Effector memory CD4-positive, alpha-beta T cell (primary cell): ENCODE measurements at places on chromosomes 11 and 22.

- no peak overlapping the region for H3K27ac ChIP-seq
- peaks cover 13% of the 10 kb centered on the region for H3K27me3 ChIP-seq
- H3K4me1 ChIP-seq = no peaks in the 10 kb centered on the region
- no peak overlapping the region for H3K4me3 ChIP-seq
- no peak for DNase-seq
Observed at GRCh38 chr11:61749591-61750217, 2.7 kb upstream of the MYRF start.

- H3K4me1 ChIP-seq = no peaks in the 10 kb centered on the region
- DNase-seq = no peak
- no peak overlapping the region for H3K4me3 ChIP-seq
- no peak overlapping the region for H3K27ac ChIP-seq
- H3K36me3 ChIP-seq = no peaks in the 10 kb centered on the region
- H3K27me3 ChIP-seq = no peaks in the 10 kb centered on the region
Observed at GRCh38 chr22:30628491-30628890, 7.1 kb upstream of the SLC35E4 start.

GRCh38 chr11:91241226-91241625 lies 983.4 kb upstream of the FAT3 start:
- no peak for DNase-seq
- no peaks in the 10 kb centered on the region for H3K4me1 ChIP-seq
- H3K27ac ChIP-seq = no peak overlapping the region
- no peaks in the 10 kb centered on the region for H3K36me3 ChIP-seq
- no peak overlapping the region for H3K4me3 ChIP-seq
- no peaks in the 10 kb centered on the region for H3K27me3 ChIP-seq

- H3K27me3 ChIP-seq = no peaks in the 10 kb centered on the region
- H3K36me3 ChIP-seq = no peaks in the 10 kb centered on the region
- H3K27ac ChIP-seq = no peak overlapping the region
- no peak for DNase-seq
- H3K4me3 ChIP-seq = no peak overlapping the region
Observed at GRCh38 chr11:47087801-47088200, 88.9 kb downstream of the ARFGAP2 start.

GRCh38 chr11:19771463-19771862 lies 58.8 kb downstream of the NAV2 start:
- no peaks in the 10 kb centered on the region for H3K4me1 ChIP-seq
- no peak overlapping the region for H3K27ac ChIP-seq
- no peak for DNase-seq
- no peaks in the 10 kb centered on the region for H3K36me3 ChIP-seq
- no peak overlapping the region for H3K4me3 ChIP-seq

- H3K27ac ChIP-seq = no peak overlapping the region
- peaks cover 7% of the 10 kb centered on the region for H3K4me1 ChIP-seq
- H3K4me3 ChIP-seq = no peak overlapping the region
- peaks cover 10% of the 10 kb centered on the region for H3K27me3 ChIP-seq
Observed at GRCh38 chr11:75236062-75236461, 4.5 kb upstream of the TPBGL start.

DNA sequence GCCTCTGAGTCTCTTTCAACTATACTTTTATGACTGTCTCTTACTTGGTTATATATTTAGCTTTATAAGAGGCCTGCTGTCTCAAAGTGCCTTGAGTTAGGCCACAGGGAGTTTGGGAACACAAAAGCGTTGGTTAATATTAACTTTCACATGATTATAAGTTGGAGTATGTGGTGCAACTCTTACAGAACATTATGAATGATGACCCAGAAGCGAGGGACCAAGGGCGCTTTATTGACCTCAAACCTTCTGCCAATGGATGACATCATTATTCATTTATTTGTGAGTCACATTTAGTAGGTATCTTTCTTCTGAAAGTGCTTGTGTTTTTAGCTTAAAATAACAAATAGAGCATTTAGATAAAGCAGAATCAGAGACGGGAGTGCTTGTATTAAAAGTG lies 298.0 kb upstream of the ZC3H12C start:
- H3K27ac ChIP-seq = no peak overlapping the region
- H3K36me3 ChIP-seq = no peaks in the 10 kb centered on the region
- H3K27me3 ChIP-seq = no peaks in the 10 kb centered on the region

DNA sequence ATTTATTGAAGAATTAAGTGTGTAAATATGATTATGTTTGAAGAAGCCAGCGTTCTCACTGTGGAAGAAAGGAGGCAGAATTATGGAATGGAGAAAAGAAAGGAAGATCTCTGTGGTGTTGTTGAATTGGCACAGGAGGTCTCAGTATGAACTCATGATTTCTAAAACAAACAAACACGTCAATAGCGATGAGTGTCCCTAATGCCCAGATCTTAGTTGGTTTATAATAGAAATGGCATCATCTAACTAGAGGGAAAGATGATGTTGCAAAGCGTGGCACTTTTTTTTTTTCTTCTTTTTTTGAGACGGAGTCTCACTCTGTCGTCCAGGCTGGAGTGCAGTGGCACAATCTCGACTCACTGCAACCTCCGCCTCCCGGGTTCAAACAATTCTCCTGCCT lies 39.2 kb upstream of the SLN start:
- no peaks in the 10 kb centered on the region for H3K4me1 ChIP-seq
- H3K27ac ChIP-seq = no peak overlapping the region
- no peak overlapping the region for H3K4me3 ChIP-seq
- H3K36me3 ChIP-seq = no peaks in the 10 kb centered on the region

GRCh38 chr22:39893526-39893925 lies at the start of gene ENTHD1:
TSS of gene ENTHD1 (minus strand) at chr22:39893760. CDS start at chr22:39887748, 6,012 bp downstream.
- H3K4me1 ChIP-seq = no peaks in the 10 kb centered on the region
- H3K27me3 ChIP-seq = no peaks in the 10 kb centered on the region
- H3K36me3 ChIP-seq = no peaks in the 10 kb centered on the region

- no peak overlapping the region for H3K27ac ChIP-seq
- H3K4me3 ChIP-seq = no peak overlapping the region
- no peaks in the 10 kb centered on the region for H3K4me1 ChIP-seq
- H3K27me3 ChIP-seq = no peaks in the 10 kb centered on the region
Observed at GRCh38 chr11:27740362-27741013, 40.2 kb upstream of the BDNF start.

GRCh38 chr11:28616160-28616965 lies 508.2 kb downstream of the METTL15 start:
- H3K27ac ChIP-seq = no peak overlapping the region
- no peak for DNase-seq
- H3K4me1 ChIP-seq = no peaks in the 10 kb centered on the region
- H3K4me3 ChIP-seq = no peak overlapping the region
- no peaks in the 10 kb centered on the region for H3K27me3 ChIP-seq

DNA sequence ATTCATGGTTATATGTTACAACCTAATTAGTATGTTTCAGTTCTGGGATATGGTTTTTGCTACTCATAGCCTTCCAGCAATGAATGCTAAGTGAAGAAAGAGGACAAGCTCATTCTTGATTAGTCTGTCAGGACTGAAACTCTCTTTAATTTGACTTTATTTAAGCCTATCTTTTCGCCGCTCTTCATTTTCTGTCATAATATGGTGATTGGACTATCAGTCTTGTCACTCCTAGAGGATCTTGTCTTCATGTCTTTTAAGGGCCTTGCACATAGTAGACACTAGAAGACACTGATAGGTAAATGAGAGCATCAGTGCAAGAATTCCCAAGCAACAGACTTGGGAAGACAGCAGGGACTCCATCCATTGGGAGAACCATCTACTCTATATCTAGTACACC lies 18.9 kb upstream of the MTCH2 start:
- H3K4me3 ChIP-seq = no peak overlapping the region
- H3K36me3 ChIP-seq = no peaks in the 10 kb centered on the region
- H3K27me3 ChIP-seq = no peaks in the 10 kb centered on the region
- no peak overlapping the region for H3K27ac ChIP-seq
- DNase-seq = no peak

DNA sequence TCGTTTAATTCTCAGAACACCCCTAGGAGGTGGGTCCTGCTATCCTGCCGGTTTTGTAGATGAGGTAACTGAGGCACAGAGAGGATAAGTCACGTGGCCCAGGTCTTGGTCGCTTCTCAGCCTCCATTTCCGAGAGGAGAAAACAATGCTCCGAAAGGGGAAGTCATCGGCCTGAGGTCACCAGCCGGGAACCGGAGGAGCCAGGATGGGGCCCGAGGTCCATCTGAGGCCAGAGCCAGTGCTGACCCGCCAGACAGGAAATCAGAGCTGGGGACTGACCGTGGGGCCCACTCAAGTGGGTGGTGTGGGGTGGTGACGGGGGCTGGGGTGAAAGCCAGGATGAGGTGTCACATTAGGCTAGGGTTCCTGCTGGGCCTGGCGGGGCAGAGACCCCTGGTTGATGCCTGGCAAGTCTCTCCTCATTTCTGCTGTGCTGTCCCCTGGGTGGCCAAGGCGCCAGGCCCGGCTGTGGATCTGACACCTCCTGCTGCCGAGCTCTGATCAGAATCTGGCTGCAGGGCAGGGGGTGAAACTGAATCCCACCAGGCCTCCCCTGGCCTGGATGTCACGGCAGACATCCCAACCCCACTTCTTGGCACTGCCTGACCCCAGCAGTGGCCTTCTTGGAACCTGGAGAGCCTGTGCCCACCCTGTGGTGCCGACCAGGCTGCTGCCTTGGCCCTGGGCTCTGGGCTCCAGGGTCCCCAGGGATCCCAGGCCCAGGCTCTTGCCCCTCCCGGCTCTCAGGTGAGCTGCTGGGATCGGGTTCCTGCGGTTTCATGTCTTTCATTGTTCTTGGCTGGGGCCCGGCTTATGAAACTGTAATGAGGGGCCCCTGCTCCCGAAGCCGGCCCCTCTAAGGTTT lies 12.0 kb downstream of the TRIOBP start:
- no peaks in the 10 kb centered on the region for H3K27me3 ChIP-seq
- peaks cover 4% of the 10 kb centered on the region for H3K36me3 ChIP-seq
- no peaks in the 10 kb centered on the region for H3K4me1 ChIP-seq
- no peak overlapping the region for H3K4me3 ChIP-seq
- no peak overlapping the region for H3K27ac ChIP-seq
- no peak for DNase-seq

GRCh38 chr22:46062971-46063631 lies 86.1 kb upstream of the WNT7B start:
- H3K4me3 ChIP-seq = no peak overlapping the region
- H3K27me3 ChIP-seq = no peaks in the 10 kb centered on the region
- no peak for DNase-seq
- no peaks in the 10 kb centered on the region for H3K36me3 ChIP-seq

DNA sequence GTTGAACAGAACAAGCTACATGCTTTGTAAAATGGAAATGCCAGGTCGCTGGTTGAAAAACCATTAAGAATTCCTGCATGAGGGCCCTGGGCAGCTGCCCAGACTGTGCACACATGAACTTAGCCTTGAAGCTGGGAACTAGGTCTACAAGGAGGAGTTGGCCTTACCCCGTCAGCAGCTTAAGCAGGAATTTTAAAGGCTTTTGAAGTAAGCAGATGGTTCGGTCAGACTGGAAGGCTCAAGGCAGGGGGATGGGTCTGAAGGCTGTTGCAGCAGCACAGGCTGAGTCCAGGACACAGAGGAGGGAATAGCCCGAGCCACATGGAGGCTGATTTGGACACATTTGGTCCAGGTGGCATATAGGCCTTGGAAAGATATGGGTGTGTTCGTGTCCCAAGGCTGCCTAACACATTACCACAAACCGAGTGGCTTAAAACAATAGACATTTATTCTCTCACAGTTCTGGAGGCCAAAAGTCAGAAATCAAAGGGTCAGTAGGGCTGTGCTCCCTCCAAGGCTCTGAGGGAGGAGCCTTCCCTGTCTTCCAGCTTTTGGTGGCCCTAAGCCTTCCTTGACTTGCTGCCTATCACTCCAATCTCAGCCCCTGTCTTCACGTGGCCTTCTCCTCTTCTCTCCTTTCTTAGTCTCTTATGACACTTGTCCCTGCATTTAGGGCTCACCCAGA lies 11.6 kb downstream of the LIF start:
- no peak for DNase-seq
- H3K4me1 ChIP-seq = no peaks in the 10 kb centered on the region
- no peak overlapping the region for H3K4me3 ChIP-seq
- no peak overlapping the region for H3K27ac ChIP-seq
- H3K36me3 ChIP-seq = no peaks in the 10 kb centered on the region
